ENCODE measurements at places on chromosomes 7 and 10.

DNA sequence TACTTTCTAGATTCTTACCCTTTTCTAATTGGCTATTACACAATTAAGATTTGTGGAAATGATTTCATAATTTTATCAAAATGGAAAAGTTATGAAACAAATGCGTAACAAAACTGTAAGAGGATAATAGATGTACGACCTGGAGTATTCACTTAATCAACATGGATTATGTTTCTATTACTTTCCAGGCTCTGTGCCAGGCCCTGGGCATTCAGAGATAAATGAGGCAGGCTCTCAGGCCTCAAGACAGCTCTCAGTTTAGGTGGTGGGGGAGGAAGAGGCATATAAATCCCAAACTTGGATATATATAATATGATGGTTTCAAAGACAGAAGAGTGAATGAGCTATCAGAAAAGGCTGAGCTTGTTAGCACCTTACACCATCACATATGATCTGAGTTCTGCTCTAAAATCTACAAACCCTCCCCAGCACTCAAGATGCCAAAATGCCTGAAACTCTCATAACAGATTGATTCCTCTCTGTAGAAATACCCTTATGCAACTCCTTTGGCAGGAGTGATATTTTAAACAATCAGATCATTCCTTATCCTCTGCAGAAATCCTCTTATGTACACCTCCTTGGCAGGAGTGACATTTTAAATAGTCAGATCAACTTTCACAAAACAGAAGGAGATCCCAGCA lies 42.5 kb downstream of the ACBD5 start:
- DNase-seq: no peak

GRCh38 chr10:11588873-11589574 lies 22.4 kb downstream of the USP6NL start:
- no peak for DNase-seq

GRCh38 chr10:113549856-113550255 lies 3.0 kb upstream of the HABP2 start:
- DNase-seq: no peak

DNA sequence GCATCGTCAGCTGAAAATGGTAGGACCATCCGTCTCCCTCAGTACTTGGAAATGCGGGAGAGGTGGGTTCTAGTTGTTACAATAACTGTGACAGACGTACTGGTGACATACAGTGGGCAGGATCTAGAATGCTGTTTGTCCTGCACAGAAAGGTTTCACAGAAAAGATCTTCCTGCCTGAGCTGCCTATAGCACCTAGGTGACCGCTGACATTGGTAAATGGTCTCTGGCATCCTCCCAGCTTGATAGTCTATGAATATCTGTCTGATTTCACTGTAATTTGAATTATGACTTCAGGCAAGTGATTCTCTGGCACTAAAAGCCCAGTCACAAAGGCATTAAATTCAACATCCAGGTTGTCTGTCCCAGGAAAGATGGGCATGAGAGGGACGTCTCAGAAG lies 38.2 kb upstream of the CCDC3 start:
- DNase-seq: no peak

- no peak for DNase-seq
These were observed 9.0 kb downstream of the GATAD1 start for GRCh38 chr7:92456236-92456635.

All from GM13976 (cell line).